ENCODE measurements at places on chromosomes 11 and 22. TPM values are rescaled to one million over a fixed set of nuclear protein-coding genes. Genes with fewer than 3 reads are reported as not detected.

DNA sequence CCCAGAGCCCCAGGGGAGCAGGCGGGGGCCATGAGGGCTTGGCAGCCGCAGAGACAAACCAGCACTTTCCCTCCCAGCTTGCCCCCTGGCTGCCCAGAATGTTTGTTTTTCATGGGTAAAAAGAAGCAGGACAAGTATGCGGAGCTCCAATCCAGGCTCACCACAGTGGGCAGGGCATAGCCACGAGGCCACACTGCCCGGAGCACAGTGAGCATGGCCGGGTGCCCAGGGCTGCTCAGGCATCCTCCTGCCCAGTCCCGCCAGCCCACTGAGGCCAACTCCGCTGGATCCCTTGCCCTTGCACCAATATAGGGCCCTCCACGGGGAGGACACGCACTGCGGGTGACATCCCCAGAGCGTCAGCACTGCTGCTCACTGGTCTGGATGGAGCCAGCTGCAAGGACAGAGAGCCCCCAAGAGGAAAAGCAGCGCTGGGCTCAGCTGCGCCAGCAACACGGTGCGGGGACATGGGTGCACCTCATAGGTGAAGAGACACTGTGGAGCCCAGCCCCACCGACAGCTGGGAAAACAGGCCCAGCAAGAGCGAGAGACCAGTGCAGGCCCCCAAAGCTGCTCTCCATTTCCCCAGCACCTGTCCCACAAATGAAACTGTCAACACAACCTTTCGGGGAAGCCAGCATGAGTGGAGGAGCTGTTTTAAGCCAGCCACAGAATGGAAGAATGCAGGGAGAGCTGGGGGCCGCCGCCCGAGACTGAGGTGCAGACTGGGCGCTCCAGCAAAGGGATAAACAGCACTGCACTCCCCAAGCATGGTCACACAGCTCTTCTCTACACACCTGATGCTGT, 24.8 kb downstream of the ARVCF start:
- DNase-seq: no peak

Gene CCS
- 31.2 TPM for total RNA-seq

GRCh38 chr11:1300121-1300520, 9.3 kb downstream of the TOLLIP start:
- DNase-seq: no peak

Gene DNAJB7
- 0.12 TPM for total RNA-seq

DNA sequence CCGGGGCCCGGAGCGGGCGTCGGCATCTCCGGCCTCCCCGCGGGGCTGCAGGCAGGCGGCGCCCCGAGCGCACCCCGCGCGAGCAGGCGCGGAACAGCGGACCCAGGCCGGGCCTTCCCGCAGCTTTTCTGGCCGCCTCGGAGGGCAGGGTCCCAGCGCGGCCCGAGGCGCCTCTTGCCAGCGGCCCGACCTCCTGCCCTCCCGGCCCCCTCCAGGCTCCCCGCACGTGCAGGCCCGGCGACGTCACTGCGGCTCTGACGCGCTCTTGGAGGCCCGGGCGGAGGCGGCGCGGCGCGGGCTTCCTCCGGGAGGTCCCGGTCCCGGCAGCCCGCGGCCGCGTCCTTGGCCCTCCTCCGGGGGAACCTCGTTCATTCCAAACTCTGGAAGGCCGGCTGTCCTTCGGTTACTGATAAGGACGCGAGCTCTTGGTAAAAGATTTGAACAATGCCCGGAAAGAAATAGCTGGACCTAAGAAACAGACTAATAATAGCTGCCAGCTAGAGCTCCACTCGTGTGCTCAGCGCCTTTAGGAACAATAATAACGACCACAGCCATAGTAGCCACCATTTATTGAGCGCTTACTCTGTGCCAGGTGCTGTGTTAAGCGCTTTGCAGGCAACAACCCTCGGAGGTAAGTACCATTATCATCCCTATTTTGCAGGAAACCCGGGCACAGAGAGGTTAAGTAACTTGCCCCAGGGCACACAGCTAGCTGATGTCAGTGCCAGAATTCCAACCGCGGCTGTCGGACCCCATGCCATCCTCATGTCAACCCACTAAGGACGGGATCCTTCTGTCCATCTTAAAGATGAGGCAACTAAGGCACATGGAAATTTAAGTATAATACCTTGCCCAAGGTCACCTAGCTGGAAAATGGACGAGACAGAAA, 39.1 kb upstream of the CREB3L1 start:
- DNase-seq: peak; percentile 63

GRCh38 chr11:61367406-61367805, 5.2 kb downstream of the TMEM138 start:
- no peak for DNase-seq

- no peak for DNase-seq
Measured at GRCh38 chr11:65389294-65389980, 3.0 kb downstream of the FRMD8 start.

GRCh38 chr11:23143022-23143421, 282.7 kb upstream of the CCDC179 start:
- DNase-seq: no peak

Gene TOP3B
- total RNA-seq: 20.1 TPM

GRCh38 chr22:44188316-44188715, 7.6 kb downstream of the PARVG start:
- DNase-seq: no peak

- no peak for DNase-seq
Measured at GRCh38 chr11:91794146-91794545, 430.5 kb upstream of the FAT3 start.

DNA sequence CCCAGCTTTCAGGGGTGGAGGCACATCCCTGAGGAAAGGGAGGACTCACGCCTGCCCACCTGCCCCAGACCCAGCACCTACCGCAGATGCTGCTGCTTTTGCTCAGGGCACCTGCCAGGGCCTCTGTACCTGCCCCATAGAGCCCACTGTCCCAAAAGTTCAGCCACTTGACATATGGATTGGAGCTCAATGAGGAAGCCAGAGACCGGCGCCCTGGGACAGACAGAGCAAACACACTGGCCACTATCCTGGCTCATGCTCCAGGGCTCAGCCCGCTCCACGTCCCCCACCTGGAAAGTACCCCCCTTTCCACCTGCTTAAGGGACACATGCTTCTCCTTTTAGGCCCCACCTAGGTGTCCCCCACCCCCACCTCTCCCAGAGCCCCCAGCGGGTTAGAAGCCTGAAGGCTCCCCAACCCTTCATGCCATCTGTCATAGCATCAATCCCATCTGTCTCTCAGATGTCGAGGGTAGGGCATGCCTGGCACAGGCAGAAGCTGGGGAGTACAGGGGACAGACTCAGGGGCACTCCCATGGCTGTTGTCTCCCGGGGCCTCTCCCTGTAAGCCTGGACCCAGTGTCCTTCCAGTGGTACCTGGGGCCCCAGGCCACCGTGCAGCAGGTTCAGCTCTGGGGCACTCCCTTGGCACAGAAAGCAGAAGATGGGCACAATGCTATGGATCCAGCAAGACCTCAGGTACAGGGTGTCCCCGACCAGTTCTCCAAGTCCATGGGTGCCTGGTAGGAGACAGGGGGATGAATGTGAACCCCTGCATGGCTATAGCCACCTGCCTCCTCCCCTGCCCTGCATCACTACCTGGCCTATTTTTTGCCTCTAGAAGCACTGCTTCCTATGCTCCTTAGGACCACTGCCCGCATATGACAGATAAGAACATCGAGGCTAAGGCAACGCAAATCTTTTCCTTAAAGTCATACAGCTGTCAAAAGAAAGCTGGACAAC, 2.2 kb upstream of the P2RX6 start:
- no peak for DNase-seq

Gene CARD16
- 35.9 TPM for total RNA-seq

GRCh38 chr11:19426011-19426755, 185.4 kb upstream of the E2F8 start:
- DNase-seq: no peak

DNA sequence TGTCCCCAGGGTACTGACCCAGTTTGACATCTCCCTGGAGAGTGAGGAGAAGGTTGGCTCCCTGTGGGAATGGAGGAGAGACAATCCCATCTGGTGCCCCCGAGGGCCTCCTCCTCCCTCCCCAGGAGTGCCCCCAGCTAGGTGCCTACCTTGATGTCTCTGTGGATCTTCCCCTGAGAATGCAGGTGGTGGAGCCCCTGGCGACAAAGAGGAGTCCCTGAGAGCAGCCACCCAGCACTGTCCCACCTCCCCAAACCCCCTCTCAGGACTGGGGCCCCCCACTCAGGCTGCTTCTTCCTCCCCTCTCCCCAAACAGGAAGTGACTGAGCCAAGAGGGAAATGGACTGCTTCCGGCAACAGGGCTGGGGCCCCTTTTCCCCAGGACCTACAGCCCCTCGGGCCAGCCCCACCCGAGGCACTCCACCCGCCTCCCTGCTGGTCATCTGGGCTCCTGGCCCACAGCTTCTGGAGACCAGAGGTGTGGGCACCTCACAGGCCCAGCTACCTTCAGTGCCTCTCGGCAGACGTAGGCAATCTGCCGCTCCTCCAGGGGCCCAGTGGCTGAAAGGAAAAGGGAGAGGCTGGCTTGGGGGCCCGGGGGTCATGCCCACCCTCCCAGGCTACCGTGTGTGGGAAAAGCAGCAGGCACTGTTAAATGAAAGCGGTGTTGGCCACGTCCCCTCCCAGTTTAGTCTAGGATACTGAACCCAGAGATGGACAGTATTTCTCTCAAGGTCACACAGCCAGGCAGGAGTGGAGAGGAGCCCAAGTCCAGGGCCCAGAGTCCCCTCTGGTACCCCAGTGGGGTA, 1.2 kb downstream of the MAP4K2 start:
- DNase-seq: no peak

Gene MGAT3
- 8.9 TPM for total RNA-seq

GRCh38 chr11:76553554-76554476, 109.0 kb downstream of the EMSY start:
- peak; percentile 46 for DNase-seq

DNA sequence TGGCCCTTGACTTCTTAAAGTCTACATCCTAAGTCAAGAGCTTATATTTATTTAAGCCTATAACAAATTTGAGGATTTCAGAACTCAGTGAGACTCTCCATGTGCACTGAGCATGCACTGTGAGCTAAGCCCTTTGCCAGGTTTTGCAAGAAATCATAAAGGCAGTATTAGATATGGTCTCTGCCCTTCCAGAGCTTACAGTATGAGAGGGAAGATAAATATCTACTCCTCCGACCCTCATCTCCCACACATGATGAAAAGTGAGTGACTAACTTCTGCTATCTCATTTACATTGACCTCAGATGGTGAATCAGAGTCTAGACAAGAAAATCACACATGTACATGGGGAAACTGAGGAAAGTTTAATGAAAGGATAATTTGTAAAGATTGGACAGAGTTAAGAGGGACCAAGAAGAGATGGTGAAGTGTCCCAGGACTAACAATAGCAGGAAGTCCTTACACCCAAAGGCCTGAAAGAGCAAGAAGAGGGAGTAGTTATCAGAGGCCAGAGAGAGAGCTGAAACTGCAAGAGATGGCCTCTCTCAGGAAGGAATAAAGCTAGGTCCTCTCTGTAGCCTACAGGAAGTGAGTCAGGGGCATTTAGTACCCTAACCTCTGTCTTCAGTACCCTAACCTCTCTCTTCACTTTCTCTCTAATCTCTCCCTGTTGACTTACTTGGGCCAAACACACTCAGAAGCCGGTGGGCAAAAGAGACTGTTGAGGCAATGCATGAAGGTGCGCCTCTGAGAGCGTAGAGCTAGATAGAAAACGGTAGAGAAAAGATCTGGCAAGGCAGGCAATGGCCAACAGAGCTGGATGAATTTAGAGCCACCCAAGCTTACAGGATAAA, 23.0 kb upstream of the BLID start:
- DNase-seq: no peak
